Adrenal gland (tissue), 19 donors: ENCODE measurements at places on chromosomes 2 and 18.

DNA sequence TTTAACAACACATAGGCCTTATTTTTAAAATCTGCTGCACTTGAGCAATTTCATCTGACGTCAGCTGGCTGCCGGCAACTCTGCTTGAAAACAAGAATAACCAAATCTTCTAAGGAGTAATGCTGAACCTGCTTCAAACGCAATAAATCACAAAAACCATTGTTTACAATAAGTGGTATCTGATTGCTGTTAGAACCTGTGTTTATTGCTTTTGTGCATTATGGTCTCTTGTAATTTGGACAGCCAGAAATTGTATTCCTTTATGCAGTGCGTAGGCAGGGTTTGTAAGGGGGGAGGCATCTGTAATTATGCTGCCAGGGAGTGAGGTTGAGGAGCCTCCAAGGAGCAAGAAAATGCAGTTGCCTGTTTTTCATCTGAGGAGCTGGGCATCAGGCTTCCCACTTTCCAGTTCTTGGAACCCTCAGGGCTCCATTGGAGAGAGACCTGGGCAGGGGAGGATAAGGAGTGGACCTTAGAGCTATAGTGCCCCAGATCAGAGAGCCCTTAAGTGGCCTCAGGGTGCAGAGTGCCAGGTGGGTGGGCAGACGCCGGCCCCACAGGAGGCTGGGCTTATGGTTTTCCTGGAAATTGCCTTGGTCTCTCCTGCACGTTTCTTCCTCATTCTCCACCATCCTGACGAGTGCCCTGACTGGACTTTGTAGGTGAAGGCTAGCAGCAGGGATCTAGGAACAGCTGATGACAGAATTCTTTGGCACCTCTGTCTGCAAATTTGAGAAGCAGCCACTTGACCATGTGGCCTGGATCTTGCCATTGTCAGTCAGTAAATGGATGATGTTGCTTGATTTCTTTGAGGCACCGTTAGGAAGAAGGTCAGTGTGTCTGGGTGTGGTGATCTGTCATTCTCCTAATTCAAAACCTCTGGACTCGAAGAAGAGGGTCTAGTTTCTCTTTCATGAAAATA is 129.2 kb downstream of the KLHL29 start:
- no peak for DNase-seq

DNA sequence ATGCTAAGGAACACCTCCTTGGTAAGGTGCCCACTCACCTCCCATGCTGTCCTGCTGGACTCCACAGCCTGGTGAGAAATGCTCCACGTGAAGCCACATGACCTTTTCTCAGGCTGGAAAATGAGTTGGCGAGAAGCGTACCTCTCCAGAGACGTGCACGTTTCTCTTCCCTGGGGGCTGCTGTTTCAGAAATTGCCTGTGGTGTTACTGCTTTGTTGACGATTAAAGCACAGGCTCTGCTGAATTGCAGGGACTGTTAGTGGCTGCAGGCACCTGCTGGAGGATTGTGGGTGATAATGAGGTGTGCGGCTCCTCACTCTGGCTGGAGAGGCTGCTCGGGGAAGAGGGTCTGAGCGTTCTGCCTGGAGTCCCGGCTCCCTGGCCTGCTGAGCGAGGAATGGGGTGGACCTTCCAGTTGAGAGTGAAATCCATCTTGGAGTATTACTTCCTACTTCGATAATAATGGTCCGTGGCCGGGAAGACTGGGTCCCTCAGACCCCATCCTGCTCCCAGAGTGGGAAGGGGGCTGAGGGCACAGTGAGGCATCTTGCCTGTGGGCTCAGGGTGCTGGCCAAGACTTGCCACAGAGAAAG is 199.3 kb upstream of the HDAC4 start:
- no peak for DNase-seq

GRCh38 chr2:197332641-197333040 is 22.1 kb upstream of the ANKRD44 start:
- no peak for DNase-seq

- no peak for DNase-seq
These were observed 118.7 kb downstream of the LYPD6B start for GRCh38 chr2:149156971-149157740.

- peak; percentile 45 for DNase-seq
These were observed 400 bp downstream of the CCDC88A start for GRCh38 chr2:55419233-55419678.

DNA sequence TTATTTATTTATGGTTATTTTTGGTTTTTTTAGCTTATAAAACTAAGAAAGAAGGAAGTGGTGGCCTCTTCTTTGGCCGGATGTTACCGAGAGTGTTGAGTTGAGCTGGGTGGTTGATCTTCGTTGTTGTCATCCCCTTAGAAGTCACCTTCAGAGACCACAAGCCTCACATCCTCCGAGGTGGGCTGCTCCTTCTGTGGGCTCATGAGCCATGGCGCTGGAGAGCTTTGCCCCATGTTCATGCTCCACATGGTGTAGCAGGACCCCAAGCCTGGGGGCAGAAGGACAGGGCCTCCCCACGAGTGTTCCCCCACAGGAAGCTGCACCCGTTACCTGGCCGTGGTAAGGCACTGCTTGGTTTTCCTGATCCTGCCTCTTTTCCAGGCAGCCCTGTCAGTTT is 23.4 kb downstream of the SNTG2 start:
- no peak for DNase-seq

- DNase-seq: no peak
These were observed 44.5 kb downstream of the CYBRD1 start for GRCh38 chr2:171566753-171567152.

GRCh38 chr2:23649303-23649702 is 264.3 kb downstream of the KLHL29 start:
- no peak for DNase-seq

- no peak for DNase-seq
These were observed 474.2 kb upstream of the LRRTM1 start for GRCh38 chr2:80778704-80779103.

GRCh38 chr2:19140463-19141208 is 217.8 kb downstream of the OSR1 start:
- DNase-seq: no peak

DNA sequence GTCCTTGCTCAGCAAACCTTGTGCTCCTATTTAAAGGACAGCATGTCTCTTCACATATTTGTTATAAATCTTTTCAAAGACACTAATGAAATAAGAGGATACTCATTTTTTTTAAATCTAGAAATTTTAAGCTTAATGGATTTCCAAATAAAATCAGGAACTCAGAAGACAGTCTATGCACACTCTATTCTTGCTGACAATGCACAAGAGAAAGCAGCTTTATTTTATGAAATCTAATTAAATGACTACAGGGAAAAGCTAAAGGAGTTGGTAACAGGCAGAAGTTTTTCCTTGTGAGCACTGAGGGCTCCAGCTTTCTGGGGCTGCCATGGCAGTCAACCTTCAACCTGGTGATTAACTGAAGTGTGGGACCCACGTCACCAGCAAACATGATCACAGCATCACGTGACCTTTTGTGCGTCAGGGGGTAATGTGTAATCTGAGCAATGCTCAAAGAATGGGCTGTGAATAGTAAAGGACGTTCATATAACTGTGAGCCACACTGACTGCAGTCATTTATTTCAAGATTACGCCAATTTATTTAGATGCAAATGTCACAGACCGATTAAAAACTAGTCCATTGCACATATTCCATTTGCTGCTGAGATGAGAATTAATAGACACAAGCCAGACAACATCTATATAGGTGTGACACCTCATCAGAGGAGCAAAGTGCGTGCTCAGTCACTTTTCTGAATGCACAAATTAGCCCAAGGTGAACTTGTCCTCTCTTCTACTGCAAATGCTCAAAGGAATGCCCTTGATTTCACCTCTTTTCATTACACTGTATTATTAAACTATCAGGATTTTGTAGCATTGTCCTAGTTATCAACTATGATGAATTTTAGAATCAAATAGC is 11.6 kb upstream of the DNER start:
- DNase-seq: peak; percentile 94

- no peak for DNase-seq
These were observed 80.6 kb downstream of the KLF7 start for GRCh38 chr2:207085110-207085509.

DNA sequence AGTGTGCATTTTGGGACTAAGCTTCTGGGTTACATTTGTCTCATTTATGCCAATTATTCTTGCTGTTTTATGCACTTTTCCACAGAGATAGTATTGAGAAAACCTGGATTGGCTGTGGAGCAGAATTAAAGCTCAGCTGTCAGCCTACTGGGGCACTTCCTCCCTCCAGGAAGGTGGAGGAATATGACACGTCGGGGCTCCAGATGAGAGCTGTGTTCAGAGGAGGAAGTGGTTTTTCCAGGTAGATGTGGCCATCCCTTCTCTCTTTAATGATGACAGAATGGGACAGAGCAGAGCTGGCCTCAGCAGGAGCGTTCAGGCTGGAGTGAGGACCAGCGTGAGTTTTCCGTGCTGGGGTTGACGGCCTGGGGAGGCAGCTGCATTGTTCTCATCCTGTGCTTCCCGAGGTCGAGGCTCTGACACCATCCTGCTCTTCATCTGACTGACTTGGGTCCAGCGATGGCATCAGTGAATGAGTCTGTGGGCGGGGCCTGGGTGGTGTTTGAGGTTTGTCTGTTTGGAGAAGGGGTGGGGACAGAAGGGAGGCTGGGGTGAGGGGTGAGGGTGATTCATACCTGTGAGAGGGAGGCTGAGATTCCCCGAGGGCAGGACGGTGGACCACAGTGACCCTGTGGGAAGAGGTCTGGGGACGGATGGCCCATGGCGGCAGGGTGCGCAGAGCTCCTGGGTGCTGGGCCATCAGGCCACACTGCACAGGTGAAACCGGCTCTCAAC is 207.0 kb downstream of the LDLRAD4 start:
- no peak for DNase-seq

GRCh38 chr2:102410952-102411351 is 12.0 kb upstream of the IL18RAP start:
- DNase-seq: no peak

DNA sequence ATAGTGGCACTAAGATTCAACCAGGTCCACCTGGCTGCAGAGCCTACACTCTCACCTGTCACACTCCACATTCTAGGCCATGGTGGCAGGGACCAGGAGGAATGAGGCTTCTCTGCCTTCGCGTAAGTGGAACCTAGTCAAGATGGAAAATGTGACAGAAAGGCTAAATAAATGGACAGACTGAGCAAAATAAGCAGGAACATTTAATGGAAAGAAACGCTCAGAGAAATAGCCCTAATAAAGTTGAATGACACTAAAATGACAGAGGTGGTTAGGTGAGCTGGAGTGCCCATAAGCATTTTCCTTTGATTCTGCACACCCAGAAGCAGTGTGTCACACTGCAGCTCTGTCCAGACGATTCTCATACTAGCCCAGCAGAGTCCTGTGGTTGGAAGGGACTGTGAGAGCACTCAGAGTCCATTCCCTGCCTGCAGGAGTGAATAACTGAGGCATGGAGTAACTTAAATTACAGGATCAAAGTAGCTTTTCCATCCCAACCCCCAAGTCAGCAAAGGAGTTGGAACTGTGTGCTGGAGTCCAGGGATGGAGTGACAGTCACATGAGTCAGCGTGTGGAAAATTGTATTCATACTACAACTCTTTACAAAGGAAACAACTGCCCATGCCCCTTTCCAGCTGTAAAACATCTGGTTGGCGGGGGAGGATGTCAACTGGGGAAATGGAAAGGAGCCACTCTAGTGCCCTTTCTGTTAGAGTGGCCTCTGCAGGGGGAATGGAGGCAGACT is 105.4 kb upstream of the LGALSL start:
- no peak for DNase-seq

DNA sequence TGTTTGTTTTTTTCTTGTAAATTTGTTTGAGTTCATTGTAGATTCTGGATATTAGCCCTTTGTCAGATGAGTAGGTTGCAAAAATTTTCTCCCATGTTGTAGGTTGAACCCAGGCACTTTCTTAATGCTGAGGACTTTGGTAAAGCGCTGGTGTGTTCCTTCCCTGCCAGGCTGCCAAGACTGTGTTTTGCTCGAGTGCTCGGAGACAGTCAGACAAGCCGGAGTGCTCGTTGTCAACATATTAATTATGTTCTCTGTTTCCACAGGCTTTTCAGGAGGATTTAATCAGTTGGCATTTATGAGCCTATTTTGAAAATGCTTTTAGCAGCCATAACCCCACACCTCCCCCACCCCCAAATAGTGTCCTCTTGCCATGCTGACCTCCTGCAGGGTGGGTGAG is 6.4 kb downstream of the MTCL1 start:
- no peak for DNase-seq

- DNase-seq: no peak
These were observed 790.3 kb downstream of the ERBB4 start for GRCh38 chr2:211748339-211748738.

- DNase-seq: no peak
These were observed 419.3 kb upstream of the TNP1 start for GRCh38 chr2:217279140-217279539.

DNA sequence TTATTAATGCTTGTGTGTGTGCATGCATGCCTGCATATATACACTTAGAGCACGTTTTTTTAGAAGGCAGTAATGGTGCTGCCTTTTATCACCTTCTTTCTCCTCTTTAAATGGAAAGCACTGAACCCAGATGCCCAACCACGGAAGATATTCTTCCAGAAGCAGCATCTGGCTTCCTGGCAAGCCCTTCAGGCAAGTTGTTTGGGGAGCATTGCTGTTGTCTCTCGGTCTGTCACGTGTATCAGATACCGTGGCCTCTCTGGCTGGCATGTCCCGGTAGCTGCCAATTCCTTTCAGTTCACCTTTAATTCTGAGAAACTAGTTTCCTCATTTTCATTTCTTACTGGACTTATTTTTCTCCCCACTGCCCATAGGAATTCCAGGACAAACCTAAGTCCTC is 587.8 kb downstream of the ARHGAP15 start:
- no peak for DNase-seq

DNA sequence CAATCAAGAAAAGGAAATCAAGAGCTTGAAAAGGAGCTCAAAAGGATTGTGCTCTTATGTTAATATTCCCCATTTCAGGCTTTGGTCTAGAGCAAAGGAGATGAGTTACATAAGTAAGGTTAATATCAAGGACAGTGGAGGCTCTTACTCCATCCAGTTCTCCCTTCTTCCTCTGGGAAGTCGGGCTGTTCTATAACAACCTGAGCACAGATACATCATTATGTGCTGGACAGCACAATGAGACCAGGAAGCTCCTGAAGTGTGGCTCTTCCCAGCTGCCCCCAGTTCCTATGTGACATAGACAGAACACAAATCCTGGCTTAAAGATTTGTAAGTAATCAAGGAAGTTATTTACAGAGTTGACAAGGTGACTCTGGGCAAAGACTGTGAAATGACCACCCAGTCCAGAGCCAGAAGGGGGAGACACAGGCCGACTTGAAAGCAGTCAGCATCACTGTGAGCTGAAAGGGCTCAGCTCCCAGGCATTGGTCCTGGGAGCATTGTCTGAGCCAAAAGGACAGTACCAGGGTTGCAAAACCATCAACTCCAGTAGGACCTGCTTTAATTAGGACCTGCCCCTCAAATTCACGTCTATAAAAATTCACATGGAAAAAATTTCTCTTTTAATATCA is 917.6 kb upstream of the ACVR2A start:
- peak; percentile 19 for DNase-seq

DNA sequence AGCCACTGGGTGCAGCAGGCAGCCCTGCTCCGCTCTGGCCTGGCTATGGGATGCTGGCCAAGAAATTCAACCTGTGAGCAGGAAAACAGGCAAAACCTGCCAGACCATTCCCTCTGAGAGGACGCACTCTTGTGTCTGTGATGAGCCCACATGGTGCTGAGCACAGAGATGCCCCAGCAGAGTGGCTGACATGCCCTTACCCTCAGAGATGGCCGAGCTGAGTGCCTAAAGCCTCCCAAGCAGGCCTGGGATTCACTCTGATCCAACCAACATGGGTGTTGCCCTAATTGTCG is 34.3 kb upstream of the TAF1B start:
- no peak for DNase-seq

GRCh38 chr2:64942693-64943092 is 46.5 kb upstream of the SLC1A4 start:
- DNase-seq: no peak

- no peak for DNase-seq
These were observed 83.7 kb downstream of the PLB1 start for GRCh38 chr2:28579606-28580005.

- no peak for DNase-seq
These were observed 84.1 kb upstream of the EPB41L3 start for GRCh38 chr18:5627776-5628511.
